Hematopoietic multipotent progenitor cell treated with erythropoietin and hydrocortisone succinate and interleukin-3 and kit ligand, for 17 days (in vitro differentiated cells): ENCODE measurements at places on chromosomes 2 and 18.
A peak's percentile ranks its signal among the peaks of the same experiment; 100 is the strongest.

GRCh38 chr2:164898475-164898874, 56.9 kb downstream of the SLC38A11 start:
- no peak for DNase-seq

DNA sequence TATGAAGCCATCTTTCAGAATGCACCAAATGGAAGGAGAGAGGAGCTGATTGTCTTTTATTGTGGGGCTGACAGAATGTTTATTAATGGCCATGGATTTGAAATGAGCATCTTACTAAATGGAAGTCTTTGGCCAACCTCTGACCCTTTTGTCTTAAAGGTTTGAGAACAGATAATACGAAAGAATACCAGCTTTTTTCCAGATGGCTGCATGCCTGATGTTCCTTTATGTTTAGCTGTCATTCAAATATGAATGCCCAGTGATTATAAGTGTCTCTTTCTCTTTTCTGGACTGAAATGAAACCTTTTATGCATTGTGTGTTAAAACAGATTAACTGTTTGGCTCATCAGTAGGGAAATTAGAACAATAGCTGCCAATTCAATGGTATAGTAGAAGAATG, 46.0 kb downstream of the PARD3B start:
- no peak for DNase-seq

DNA sequence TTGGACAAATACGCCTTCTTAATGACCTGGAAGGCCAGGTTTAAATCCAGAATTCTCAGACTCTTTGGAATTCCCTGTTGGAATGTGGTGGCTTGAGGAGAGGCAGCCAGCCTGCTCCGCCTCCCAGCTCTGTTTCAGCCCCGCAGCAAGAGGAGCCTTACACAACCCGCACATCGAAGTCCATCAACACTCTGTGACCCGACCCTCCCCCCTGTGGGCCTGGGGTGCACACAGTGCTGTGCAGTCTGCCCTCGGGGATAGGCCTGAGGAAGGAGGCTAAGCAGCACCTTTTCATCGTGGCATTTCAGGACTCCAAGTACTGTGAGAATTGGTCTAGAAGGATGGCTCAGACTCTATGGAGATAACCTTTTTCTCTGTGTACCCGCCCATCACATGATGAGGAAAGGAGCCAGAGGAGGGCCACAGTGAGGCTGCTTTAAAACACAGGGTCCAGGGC, 73.7 kb downstream of the GREB1L start:
- DNase-seq = no peak

DNA sequence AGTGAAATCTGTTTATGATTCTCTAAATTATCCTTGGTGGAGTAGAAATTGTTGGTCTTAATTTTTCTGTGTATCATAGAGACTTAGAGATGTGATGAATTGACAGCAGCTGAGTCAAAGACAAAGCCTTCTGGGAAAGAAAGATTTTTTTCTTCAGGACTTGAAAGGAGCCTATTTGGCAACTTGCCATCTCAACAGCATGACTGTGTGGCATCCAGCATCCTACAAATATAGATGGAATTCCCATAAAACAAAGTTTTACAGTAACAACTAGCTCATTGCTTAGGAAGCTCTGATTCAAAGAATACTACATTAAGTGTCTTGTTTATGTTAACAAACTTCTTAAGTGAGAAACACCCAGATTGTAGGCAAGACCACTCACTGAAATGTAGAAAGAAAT, 79.2 kb upstream of the SETBP1 start:
- DNase-seq = no peak

DNA sequence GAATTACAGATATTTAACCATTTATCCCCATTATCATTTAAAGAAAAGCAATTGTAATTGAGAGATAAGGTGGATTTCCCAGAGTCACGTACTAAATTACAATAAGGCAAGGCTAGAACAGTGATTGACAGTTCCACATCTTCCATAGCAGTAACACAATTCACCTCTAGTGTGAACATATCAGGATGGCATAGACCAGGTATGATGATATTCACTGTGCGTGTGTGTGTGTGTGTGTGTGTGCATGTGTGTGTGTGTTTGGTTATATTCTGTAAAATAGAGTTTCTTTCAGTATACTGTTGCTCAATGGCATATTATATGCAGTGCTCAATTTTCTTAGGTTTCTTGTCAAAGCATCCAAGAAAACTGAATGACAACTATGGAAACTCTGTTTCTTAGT, 1.7 kb downstream of the SCN2A start:
- no peak for DNase-seq

DNA sequence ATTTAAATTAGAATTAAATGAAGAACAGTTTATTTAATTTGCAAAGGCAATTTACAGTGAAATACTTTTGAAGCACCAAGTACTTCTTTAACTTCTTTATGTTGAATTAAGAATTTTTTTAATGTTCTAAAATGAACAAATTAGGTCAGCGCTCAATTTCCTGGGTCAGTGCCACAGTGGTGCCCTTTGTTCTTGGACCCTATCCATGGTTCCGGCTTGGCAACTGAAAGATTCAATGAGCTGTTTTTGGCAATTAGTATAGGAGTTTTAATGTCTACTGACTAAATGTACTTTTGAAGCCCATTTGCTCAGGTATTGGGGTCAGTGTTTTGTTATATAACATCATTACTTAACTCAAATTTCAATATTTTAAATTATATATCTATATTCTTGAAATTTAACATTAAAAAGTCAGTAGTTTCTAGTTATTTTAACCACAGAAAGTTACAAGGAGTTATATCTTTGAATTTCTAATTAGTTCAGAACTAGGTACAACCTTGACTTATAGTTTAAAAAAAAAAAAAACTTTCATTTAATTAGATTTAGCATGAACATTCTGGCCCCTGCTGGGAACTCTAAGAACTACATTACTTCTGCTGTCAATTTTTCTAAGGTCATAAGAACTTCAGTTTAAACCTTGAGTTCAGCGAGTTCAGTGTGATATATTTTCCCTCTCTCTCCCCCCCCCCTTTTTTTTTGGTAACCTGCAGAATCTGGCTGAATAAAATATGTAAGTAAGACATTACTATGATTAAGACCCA, 7.6 kb upstream of the MSTN start:
- DNase-seq = peak; percentile 41

DNA sequence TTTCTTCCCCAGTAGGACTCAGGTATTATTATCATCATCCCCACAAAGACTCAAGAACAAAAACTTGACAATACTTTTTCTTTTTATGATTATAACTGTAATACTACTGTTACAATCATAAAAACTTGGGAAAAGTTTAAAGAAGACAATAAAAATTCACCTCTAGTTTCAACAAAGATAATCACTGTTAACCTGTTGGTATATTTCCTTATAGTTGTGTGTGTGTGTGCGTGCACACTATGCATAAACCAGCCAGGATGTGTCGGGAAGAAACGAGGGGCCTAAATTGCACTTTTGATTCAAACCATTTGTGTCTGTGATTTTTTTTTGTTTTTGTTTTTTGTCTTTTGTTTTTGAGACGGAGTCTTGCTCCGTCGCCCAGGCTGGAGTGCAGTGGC, 233.0 kb downstream of the TPGS2 start:
- no peak for DNase-seq

DNA sequence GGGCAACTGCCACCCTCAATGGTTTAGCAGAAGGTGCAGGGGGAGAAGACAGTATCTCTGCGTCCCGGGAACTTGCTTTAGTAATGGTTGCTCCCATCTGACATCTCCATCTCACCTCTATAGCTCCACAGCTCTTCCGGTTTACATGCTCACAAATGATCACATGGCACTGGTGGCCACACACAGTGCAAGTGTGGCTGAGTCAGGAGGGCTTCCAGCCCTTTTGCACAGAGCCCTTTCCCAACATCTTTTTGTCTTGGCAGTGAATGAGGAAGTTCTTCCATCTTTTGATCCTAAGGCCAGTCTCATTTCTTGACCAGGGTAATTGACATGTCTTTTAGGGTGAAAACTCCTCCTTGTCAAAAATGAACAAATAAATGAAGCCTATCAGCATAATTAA, 347.7 kb downstream of the LPIN1 start:
- no peak for DNase-seq

- no peak for DNase-seq
Observed at GRCh38 chr2:38427936-38428335, 50.9 kb upstream of the ATL2 start.

- no peak for DNase-seq
Observed at GRCh38 chr2:71640489-71640888, 187.1 kb downstream of the DYSF start.

DNA sequence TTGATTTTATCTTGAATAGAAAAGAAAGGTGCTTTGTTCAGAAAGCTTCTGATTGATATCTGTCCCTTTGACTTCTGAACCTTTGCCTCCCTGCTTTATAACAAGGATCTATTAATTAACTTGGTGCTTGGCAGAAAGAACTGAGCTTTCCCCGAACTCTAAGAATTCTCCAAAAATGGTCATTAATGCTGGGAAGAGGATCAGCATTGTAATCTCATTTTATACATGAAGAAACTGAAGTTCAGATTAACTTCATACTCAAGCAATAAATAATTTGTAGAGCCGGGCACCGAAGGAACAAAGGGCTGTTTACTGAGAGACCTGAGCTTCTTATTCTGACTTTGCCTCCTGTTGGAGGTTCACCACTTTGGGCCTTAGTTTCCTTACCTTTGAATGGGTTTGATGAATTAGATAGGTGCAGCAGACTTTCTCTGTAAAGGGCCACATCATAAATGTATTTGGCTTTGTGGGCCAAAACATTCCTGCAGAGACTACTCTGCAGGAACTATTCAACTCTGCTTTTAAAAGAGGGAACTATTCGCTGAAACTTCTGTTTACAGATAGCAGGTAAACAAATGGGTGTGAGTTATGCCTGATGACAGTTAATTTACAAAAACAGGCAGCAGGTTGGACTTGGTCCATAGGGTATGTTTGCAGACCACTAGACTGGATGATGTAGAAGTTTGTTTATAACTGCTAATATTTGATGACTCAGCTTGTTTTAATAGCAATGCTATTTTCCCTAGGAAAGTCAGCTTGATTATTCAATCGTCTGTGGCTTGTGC, 272.9 kb downstream of the TGIF1 start:
- DNase-seq = peak; percentile 41

DNA sequence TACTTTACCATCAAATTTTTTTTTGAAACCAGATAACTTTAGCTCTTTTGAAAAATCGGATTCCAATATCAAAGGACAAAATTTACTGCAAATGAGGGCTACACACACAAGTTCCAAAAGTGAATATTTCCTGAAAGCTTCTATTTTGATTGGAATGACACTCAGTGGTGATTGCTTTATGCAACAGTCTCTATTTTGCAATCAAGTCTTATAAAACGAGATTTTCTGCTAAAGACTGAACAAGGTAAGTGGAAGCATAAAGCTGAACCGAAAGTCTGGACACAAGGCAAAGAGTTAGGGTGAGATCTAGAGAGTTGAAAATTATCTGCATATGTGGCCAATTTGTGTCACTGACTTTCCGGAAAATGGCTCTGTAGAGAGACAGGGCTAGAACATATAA, 145.0 kb upstream of the OSR1 start:
- DNase-seq = no peak

- DNase-seq = no peak
Observed at GRCh38 chr18:55403421-55403949, 184.5 kb downstream of the TCF4 start.

GRCh38 chr18:1102848-1103247, 198.2 kb downstream of the ADCYAP1 start:
- no peak for DNase-seq

GRCh38 chr2:36357847-36358659, 2.5 kb downstream of the CRIM1 start:
- DNase-seq = no peak

DNA sequence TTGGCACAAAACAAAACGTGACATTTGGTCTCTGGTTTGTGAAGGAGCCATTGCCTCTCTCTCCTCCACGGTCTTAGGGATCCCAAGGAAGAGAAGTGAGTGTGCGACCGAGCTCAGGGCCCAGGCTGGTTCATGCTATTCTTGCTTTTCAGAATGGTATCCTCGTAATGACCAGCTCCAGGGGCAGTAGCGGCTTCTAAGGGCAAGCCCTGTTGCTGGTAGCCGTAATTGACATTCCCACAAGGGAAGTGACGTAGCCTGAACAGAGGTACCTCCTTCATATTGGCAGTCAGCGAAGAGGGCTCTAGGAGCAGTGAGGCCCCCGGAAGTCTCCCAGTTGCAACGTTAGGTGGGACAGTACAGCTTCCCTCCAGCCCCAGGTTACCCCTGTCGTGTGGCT, 77.9 kb downstream of the CLIP4 start:
- DNase-seq = no peak

GRCh38 chr2:46325182-46325928, 28.1 kb downstream of the EPAS1 start:
- DNase-seq = no peak

DNA sequence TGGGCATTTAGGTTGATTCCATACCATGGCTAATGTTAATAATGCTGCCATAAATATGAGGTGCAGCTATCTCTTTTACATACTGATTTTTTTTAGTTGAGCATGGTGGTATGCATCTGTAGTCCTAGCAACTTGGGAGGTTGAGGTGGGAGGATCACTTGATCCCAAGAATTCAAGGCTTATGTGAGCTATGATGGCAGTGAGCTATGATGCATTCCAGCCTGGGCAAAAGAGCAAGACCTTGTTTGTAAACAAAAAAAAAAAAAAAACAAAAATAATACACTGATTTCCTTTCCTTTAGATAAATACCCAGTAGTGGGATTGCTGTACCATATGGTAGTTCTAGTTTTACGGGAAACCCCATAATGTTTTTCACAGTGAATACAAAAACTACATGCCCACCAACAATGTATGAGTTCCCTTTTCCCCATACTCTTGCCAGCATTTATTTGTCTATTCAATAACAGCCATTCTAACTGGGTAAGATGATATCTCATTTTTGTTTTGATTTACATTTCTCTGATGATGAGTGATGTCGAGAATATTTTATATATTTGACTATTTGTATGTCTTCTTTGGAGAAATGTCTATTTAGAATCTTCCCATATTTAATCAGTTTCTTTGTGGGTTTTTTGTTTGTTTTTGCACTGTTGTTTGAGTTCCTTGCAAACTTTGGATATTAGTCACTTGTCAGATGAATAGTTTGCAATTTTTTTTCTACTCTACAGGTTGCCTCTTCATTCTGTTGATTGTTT, 281.0 kb upstream of the KYNU start:
- DNase-seq = no peak

DNA sequence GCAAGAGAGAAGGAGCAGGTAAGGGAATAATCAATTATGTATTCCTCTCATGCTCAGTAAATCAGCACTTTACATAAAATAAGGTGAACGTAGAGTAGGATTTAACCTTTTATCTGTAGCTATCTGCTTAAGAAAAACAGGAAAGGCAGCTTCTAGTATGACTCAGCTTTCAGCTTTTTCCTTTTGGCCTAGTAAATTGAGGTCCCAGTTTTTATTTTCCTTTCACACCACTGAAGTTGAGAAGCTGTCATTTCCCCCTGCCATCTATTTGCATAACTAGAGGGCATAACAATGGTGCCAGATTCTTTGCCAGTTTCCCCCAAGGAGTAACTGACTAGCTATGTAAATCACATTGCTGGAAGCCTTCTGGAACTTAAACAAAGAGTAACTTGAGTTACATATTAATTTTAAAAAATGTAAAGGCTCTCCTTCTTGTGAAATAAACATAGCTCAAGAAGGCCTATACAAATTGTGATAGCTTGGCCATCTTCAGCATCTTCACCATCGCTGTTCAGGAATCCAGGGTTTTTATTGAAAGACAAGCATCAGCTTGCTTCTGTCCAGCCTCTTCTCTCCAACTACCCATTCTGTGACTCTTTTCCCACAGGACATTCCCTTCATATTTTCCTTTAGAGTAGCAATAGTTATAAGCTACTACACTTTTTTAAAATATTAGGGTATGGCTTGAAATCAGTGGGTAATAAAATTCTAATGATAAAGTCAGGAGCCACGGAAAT, 97.0 kb downstream of the KYNU start:
- no peak for DNase-seq
